Cortex of kidney (tissue), 1 donor: ENCODE measurements at places on chromosomes 1 and 21.

DNA sequence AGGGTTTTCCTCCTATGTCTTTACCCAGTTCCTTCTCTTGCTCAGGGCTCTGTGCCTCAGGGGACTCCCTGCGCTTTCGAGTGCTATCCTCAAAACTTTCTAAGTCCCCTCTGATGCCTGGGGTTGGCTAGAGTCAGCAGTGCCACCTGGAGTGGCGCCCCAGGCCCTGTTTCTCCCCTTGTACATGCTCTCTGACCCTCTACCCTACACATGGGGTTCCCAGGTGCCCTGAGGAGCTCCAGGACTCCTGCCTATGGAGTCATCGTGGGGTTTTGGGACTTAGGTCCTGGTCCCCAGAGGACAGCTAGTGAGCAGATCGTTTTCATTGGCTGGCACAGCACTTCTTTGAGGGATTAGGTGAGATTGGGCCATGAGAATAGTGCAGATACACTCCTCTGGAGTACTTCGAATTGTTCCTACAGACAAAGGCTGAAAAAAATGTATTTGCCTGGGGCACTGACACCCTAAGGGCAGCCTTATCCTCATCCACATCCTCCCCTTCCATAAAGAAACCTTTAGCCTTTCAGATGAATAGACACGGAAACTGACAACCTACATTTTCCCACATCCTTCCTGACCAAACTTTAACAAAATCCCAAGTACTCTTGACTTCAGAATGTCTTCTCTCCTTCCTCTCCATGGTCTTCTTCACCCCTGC is 41.5 kb downstream of the LGR6 start:
- no peak for DNase-seq

GRCh38 chr1:212162635-212163034 is 122.6 kb upstream of the PPP2R5A start:
- no peak for DNase-seq

DNA sequence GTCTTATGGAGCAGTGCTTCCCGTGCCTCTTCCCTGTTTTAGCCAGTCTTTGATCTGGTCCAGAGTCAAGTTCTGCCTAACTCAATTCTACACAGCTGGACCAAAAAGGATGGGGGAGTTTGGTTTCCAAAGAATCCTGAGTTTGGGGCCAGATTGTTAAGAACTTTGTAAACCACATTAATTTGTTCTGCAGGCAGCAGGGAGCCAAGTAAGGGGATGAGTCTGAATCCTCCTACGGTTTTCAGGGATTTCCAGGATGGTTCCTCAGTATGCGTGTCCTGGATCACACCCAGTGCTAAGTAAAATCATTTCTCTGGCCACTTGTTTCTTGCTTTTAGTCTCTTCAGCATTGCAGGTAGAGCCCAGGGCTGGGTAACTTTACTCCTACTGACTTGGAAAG is 26.1 kb upstream of the GJA5 start:
- no peak for DNase-seq

DNA sequence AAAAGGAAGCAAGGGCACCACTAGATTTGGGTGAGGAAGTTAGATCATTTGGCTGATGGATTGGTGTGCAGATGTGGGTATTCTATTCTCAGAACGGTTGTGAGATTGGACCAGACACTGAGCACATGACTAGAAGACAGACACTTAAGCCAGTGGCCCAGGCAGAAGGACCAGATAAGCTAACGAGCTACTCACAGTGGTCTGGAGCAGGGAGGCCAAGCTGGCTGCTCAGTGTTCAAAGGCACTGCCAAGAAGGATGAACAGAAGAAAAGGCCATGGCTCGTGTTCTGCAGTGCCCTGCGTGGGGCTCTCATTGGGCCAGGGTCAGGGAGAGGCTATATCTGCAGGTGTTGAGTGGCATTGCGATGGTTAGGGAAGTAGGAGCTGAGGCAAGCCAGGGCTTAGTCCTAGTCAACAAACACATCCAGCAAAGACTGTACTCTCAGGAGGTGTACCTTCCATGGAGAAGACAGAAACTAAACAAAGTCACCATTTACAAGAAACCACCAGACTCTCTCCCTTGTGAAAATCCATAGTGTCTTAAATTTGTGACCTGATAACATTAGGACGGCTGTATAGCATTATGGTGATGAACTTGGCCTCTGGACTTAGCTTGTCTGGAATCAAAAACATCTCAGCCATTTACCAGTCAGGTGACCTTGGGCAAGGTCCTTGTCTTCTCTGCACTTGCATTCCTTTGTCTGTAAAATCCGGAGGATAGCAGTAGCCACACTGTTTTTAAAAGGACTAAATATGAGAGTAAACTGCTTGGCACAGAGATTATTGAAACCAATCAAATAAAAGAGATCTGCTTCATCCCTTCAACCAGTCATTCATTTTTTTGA is 274.5 kb downstream of the SIPA1L2 start:
- no peak for DNase-seq

GRCh38 chr1:155013632-155014031 is 11.0 kb downstream of the ZBTB7B start:
- no peak for DNase-seq

DNA sequence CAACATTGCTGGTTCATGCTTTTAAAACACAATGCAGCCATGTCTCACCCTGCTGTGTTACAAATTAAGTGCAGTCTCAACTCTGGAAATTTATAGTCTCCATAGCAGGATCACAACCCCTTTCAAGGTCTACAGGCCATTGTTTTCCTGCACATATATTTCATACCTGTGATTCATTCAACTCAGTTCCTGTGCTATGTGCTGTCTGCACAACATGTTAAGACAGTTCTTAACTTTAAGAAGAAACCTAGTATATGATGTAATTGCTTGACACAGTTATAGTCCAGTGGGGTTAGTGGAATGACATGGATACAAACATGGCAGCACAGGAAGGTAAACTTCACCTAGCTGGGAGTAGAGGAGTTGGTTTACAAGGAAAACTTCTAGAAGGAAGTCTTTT is 106.4 kb downstream of the IFI44 start:
- DNase-seq, result no peak

GRCh38 chr1:198909973-198910372 is 271.1 kb downstream of the PTPRC start:
- DNase-seq, result no peak

DNA sequence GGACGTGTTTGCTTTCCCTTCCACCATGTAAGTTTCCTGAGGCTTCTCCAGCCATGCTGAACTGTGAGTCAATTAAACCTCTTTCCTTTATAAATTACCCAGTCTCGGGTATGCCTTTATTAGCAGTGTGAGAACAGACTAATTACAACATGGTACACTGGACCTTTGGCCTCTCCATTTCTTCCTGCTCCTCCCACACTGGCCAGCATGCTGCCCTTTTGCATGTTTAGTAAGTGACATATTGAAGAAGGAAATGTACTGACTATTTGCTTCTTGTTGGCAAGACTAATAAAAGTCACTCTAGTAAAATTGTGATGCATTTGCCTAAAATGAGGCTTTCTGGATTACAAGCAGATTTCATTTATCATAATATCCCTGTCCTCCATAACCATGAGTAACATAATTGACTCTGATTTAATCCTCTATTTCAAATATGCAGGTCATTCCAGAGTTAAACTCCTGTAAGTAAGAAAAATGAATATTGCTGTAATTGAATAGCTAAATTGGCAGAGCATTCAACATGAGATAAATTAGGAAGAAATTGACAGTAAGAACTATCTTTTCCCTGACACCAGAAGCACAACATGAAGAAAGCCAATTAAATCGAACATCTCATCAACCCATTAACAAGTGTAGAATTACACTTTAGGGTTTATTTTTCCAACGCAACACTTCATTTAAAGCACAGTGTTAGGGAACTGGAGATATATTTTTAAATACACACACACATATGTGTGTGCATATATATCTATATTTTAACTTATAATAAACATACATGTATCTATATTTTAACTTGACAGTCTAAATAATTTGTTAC is 427.8 kb upstream of the ZP4 start:
- no peak for DNase-seq

- no peak for DNase-seq
These were observed 34.6 kb upstream of the S100A7 start for GRCh38 chr1:153494976-153495535.

GRCh38 chr1:185369786-185370185 is 52.7 kb upstream of the IVNS1ABP start:
- no peak for DNase-seq

- DNase-seq, result no peak
These were observed 102.1 kb downstream of the S1PR1 start for GRCh38 chr1:101338714-101339430.

DNA sequence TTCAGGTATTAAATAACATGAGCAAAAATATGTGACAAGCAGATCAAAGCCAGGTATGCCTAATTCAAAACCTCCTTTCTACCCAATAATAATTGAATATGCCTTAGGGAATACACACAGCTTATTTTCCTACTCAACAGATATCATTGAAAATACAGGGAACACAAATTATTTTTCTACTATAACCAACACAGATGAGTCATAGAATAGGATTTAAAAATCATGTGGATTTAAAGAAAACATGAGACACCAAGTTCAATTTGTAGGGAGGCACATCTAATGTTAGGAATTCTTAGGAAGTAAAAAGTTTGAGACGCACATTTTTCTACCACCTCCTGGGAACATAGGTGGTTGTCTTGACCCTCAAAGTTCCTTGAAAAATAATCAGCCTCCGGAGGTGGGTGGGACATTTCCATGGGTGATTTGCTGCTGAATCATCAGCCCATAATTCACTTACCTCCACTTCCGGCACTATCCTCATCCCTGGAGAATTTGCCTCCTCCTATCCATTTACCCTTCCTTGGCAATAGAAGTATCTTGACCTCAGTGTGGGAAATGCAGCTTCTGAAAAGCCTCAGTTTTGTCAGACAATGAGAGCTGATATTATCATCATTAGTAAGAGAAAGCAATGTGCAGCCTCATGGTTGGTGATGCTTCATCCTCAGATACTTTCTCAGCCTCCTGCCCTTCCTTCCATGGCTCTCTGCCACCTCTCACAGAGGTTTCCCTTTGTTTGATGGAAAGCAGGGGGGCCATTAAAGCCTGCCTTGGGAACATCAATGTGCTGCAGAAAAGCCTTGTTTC is 33.5 kb upstream of the RGS4 start:
- DNase-seq, result no peak

DNA sequence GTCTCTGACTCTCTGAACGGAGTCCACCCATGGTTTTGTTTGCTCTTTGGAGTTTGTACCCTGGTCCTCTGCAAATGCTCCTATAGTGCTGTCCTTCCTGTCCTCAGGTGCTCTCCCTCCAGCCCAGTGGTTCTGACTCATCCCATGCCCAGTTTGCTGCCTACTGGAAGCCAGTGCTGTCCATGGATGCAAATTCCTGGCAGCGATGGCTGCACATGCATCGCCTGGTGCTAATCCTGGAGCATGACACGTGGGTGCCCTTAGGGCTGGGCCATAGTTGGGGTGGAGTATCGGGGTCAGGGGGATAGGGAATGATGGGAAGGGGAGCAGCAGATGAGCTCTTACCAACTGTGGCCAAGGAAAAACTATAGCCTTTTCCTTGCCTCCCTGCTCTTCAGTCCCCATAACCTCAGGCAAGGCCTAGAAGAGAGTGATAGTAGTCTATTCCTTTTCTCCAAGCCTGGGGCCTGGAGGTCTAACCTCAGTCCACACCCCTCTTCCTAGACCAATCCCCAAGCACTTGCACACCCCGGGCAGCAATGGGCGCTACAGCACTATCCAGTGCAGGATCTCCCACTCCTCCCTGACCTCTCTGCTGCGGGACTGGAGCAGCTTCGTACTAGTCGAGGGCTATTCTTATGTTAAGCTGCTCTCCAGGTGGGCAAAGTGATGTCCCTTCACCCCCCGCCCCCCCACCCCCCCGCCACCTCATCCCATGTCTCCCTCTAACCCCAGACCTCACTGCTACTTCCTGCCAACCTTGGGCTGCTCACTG is 31.6 kb downstream of the HYI start:
- no peak for DNase-seq

DNA sequence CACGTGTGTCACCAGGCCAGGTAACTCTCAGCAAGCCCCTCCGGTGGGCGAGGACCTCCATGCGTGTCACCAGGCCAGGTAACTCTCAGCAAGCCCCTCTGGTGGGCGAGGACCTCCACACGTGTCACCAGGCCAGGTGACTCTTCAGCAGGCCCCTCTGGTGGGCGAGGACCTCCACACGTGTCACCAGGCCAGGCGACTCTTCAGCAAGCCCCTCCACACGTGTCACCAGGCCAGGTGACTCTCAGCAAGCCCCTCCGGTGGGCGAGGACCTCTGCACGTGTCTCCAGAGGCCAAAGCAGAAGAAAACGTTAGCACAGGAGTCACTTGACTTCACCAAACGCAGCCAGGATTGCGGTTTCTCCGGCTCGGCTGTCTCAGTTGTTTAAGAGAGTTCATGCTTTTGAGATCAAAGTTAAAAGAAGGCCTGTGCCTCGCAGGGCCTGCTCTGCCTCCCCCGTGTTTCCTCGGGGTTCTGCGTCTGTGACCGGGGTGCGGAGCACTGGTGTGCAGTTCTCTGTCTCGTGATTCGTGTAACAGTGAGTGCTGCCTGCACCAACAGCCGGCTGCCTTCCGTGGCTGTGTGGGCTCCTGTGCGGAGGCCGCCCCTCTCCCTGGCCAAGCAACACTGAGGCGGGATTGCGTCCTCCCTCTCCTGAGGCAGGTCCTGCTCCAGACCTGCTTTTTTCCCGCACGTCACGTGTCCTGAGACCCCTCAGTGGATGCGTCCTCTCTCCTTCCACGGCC is 56.6 kb downstream of the PRKCZ start:
- no peak for DNase-seq

- no peak for DNase-seq
These were observed 114.6 kb upstream of the VAV3 start for GRCh38 chr1:108079440-108080025.

GRCh38 chr1:205239078-205239477 is 11.3 kb downstream of the TMCC2 start:
- no peak for DNase-seq

DNA sequence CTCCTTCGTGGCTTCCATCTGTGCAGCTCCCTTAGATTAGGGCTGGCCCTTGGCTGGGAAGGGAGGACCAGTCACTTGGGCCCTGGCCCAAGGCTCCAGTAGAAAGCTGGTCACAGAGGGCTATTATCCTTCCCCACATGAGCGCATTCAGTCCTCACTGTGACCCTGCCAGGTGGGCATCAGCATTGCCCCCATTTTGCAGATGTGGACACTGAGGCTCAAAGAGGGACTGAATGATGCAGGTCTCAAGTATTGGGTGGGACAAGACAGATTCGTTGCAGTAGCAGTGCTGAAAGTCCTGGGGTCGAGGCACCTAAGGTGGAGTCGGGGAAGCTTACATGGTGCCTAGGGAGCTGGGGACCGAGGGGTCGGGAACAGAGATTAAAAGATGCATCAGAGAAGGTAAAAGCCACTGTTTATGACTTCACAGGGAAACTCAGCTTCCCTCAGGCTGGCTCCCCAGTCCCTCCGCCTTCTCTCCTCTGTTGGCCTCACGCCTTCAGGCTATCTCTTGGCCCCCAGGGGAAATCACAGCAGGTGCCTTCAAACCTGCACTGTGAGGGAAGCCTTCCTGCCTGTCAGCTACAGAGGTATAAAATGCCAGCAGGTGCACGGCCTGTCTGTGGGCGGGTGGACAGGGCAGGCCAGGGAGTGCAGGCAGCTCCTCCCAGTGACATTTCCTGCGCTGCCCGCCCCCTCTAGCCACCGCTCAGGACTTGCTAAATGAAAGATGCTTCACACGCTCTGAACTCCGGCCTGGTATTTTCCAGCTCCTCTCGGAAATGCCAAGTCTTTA is 178.4 kb downstream of the GRIK3 start:
- DNase-seq, result no peak

GRCh38 chr1:51840743-51841461 is 37.6 kb downstream of the NRDC start:
- no peak for DNase-seq

- no peak for DNase-seq
These were observed 1.8 kb upstream of the CSMD2 start for GRCh38 chr1:34166625-34167361.
